ENCODE measurements at places on chromosomes 12 and 14. TPM values are rescaled to one million over a fixed set of nuclear protein-coding genes. Genes with fewer than 3 reads are reported as not detected.

NEDD8 gene
- total RNA-seq: 93.6 TPM

OR4Q2 gene
- total RNA-seq: not detected

HCAR2 gene
- 0.13 TPM for total RNA-seq

PAX9 gene
- 0.49 TPM for total RNA-seq

DPPA3 gene
- total RNA-seq: not detected

CLEC2A gene
- not detected for total RNA-seq

ADSS1 gene
- 3.8 TPM for total RNA-seq

WIF1 gene
- total RNA-seq: not detected

SERPINA3 gene
- total RNA-seq: 0.16 TPM

NDUFA12 gene
- total RNA-seq: 133 TPM

DBX2 gene
- not detected for total RNA-seq

BHLHE41 gene
- 1.5 TPM for total RNA-seq

FGF6 gene
- not detected for total RNA-seq

SLCO1A2 gene
- total RNA-seq: not detected

KLRC3 gene
- total RNA-seq: 0.13 TPM

KRT3 gene
- total RNA-seq: not detected

OR4K1 gene
- not detected for total RNA-seq
